K562 (cell line): ENCODE measurements at places on chromosomes 12 and 14. TPM values are rescaled to one million over a fixed set of nuclear protein-coding genes. Genes with fewer than 3 reads are reported as not detected.

TAS2R50 gene
- total RNA-seq: 0.18 and 0.49 TPM in 2 replicates

UNC79 gene
- total RNA-seq: 0.04 TPM in 2 replicates

HOXC13 gene
- 0.11 and 0.29 TPM in 2 replicates for total RNA-seq

CLEC2B gene
- 1.8 and 2.1 TPM in 2 replicates for total RNA-seq

BRI3BP gene
- 24.6 TPM in 2 replicates for total RNA-seq

TSPAN9 gene
- 0.60 and 0.94 TPM in 2 replicates for total RNA-seq

AGAP2 gene
- total RNA-seq: 0.31 and 0.60 TPM in 2 replicates

BCL2L14 gene
- total RNA-seq: not detected in 2 replicates

BRMS1L gene
- total RNA-seq: 2.6 and 4.7 TPM in 2 replicates

KRT73 gene
- total RNA-seq: not detected in 2 replicates

TRHDE gene
- total RNA-seq: 0.09 and 0.16 TPM in 2 replicates

VEZT gene
- 24.7 and 32.2 TPM in 2 replicates for total RNA-seq

PIK3C2G gene
- total RNA-seq: not detected in 2 replicates

OR4E2 gene
- total RNA-seq: not detected in 2 replicates

FOXG1 gene
- 3.0 and 3.7 TPM in 2 replicates for total RNA-seq

SLC15A4 gene
- total RNA-seq: 11.6 and 13.0 TPM in 2 replicates

TUNAR gene
- total RNA-seq: not detected in 2 replicates

OR6C2 gene
- not detected in 2 replicates for total RNA-seq

CTSG gene
- total RNA-seq: not detected in 2 replicates

AEBP2 gene
- total RNA-seq: 12.9 and 18.2 TPM in 2 replicates

GLI1 gene
- total RNA-seq: 2.1 and 3.7 TPM in 2 replicates

REP15 gene
- total RNA-seq: not detected in 2 replicates

NRIP2 gene
- not detected in 2 replicates for total RNA-seq

ABCC9 gene
- total RNA-seq: 0.11 and 0.40 TPM in 2 replicates

KLHDC1 gene
- total RNA-seq: 0.22 TPM in 2 replicates

PLA2G1B gene
- total RNA-seq: 1.4 and 1.8 TPM in 2 replicates

CIDEB gene
- 0.07 and 0.35 TPM in 2 replicates for total RNA-seq

LGALS3 gene
- total RNA-seq: 1.4 and 1.6 TPM in 2 replicates

HOXC9 gene
- total RNA-seq: 9.3 and 9.9 TPM in 2 replicates

TAS2R8 gene
- total RNA-seq: not detected in 2 replicates
